HepG2 (cell line): ENCODE measurements at places on chromosomes 11 and 22. TPM values are rescaled to one million over a fixed set of nuclear protein-coding genes. Genes with fewer than 3 reads are reported as not detected.
A peak's percentile ranks its signal among the peaks of the same experiment; 100 is the strongest.

DNA sequence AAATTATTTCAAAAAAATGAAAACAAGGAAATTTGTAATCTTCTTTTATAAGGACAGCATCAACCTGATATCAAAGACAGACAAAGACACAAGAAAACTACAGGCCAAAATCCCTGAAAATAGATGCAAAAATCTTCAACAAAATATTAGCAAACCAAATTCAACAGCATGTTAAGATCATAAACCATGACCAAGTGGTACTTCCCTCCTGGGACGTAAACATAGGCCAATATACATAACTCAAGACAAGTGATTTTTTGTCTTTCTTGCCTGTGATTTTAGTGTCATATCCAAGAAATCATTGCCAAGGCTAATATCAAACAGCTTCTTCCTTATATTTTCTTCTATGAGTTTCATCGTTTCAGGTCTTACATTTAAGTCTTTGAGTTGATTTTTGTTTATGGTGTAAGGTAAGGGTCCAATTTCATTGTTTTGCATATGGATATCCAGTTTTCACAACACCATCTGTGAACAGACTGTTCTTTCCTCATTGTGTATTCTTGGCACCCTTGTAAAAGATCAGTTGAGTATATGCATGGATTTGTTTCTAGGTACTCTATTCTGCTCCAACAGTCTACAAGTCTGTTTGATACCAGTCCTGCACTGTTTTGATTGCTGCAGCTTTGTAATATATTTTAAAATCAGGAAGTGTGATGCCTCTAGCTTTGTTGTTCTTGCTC is 50.0 kb downstream of the SBF2 start:
- no peak overlapping the region for H3K27ac ChIP-seq
- DNase-seq: no peak
- H3K27me3 ChIP-seq: no peaks in the 10 kb centered on the region
- H3K36me3 ChIP-seq: no peaks in the 10 kb centered on the region

- no peak overlapping the region for H3K27ac ChIP-seq
- no peaks in the 10 kb centered on the region for H3K4me1 ChIP-seq
- no peaks in the 10 kb centered on the region for H3K36me3 ChIP-seq
- H3K4me3 ChIP-seq: no peak overlapping the region
- DNase-seq: no peak
- no peaks in the 10 kb centered on the region for H3K27me3 ChIP-seq
These were observed 98.2 kb downstream of the MSANTD4 start for GRCh38 chr11:105923807-105924206.

DNA sequence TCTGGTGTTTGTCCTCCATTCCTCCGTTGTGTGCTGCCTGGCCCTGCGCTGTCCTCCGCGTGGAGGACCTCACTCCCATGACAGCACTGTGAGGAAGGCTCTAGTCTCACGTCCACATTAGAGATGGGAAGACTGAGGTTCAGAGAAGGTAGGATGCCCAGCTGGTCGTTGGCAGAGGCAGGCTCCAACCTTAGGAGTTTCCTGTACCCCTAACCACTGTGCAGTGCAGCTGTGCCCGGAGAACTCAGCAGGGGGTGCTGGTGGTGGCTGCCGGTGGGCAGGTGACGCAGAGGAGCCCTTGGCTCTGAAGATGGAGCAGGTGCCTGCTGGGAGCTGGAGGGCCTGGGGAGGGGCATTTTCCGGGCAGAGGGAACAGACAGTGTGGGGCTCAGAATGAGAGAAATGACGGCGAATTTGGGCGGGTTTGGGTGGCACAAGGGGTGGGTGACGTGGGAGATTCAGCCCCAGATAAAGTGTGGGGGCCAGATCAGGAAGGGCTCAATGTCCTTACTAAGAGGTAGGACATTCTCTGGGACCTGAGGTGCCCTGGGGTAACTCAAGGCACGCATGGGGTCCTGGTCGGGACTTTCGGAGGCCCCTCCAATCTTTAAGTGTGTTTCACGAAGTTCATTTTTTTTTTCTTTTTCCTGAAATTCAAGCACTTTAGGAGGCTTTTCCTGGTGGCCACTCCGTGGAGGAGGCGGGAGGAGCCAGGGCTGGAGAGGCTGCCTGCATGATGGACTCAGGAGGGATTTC is 535.0 kb downstream of the TBC1D22A start:
- no peak overlapping the region for H3K4me3 ChIP-seq
- no peak for DNase-seq
- H3K36me3 ChIP-seq: no peaks in the 10 kb centered on the region
- H3K4me1 ChIP-seq: no peaks in the 10 kb centered on the region
- H3K27ac ChIP-seq: no peak overlapping the region

DNA sequence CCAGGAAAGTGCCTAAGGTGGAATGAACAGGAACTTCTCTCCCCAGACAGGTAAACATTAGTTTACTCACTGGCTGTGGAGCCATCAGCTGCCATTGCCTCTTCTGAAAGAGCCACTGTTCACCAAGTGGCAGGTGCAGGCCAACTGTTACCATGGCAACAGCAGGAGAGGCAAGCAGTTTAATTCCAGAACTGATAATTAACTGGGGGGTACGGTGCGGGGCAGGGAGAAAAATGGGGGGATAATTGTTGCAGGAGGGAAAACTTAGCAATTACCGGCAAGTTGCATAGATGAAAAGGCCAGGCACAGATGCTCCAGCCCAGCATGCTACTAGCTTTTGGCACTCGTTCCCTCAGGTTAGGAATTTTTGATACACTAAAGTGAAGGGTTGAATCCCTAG is 85.1 kb downstream of the TRIM44 start:
- DNase-seq: no peak
- H3K4me1 ChIP-seq: peaks cover 26% of the 10 kb centered on the region
- no peaks in the 10 kb centered on the region for H3K27me3 ChIP-seq
- H3K27ac ChIP-seq: no peak overlapping the region

- DNase-seq: no peak
- no peak overlapping the region for H3K4me3 ChIP-seq
- H3K4me1 ChIP-seq: no peaks in the 10 kb centered on the region
- H3K27ac ChIP-seq: no peak overlapping the region
- H3K27me3 ChIP-seq: no peaks in the 10 kb centered on the region; the same call in 1 of the 2 replicates
These were observed 486.4 kb upstream of the ISX start for GRCh38 chr22:34579519-34579918.

- H3K36me3 ChIP-seq: no peaks in the 10 kb centered on the region
- no peak for DNase-seq
- no peak overlapping the region for H3K27ac ChIP-seq
- H3K4me1 ChIP-seq: no peaks in the 10 kb centered on the region
- no peak overlapping the region for H3K4me3 ChIP-seq
- no peaks in the 10 kb centered on the region for H3K27me3 ChIP-seq
These were observed 295.6 kb downstream of the CASP12 start for GRCh38 chr11:104602643-104603042.

GRCh38 chr11:13030857-13031256 is 21.7 kb downstream of the RASSF10 start:
- no peaks in the 10 kb centered on the region; the same call in none of the 2 replicates for H3K27me3 ChIP-seq
- H3K4me1 ChIP-seq: peaks cover 16% of the 10 kb centered on the region
- no peak overlapping the region for H3K27ac ChIP-seq
- H3K36me3 ChIP-seq: no peaks in the 10 kb centered on the region
- H3K4me3 ChIP-seq: no peak overlapping the region
- DNase-seq: peak; percentile 14

- no peak for DNase-seq
- H3K4me1 ChIP-seq: peaks cover 25% of the 10 kb centered on the region
- no peaks in the 10 kb centered on the region for H3K36me3 ChIP-seq
- no peak overlapping the region for H3K4me3 ChIP-seq
- no peak overlapping the region for H3K27ac ChIP-seq
- no peaks in the 10 kb centered on the region for H3K27me3 ChIP-seq
These were observed 20.4 kb downstream of the TUG1 start for GRCh38 chr22:30989474-30989873.

DNA sequence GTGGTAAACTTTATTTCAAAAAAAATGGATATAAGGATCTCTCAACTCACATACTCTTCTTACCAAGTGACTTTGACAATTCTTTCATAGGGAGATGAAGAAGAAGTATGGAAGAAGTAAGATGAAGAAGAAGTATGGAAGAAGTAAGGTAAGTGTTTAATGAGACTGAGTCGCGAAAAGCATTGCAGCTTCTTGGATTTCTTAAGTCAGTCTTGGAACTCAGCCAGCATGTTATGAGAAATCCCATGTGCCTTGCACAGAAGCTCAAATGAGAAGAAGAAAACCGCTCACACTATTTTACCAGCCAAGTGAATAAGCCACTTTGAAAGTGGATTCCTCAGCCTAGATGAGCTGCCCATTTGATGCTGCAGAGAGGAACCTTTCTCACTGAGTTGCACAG is 332.0 kb upstream of the CCDC179 start:
- no peaks in the 10 kb centered on the region for H3K36me3 ChIP-seq
- H3K27ac ChIP-seq: no peak overlapping the region
- no peaks in the 10 kb centered on the region for H3K27me3 ChIP-seq
- H3K4me3 ChIP-seq: no peak overlapping the region
- no peak for DNase-seq

Gene CHID1
- total RNA-seq: 39.6 and 65.1 TPM in 2 replicates

Gene ASCL2
- 0.07 TPM in 1 of 2 replicates, not detected in the other for total RNA-seq

Gene APOBEC3H
- 0.31 and 1.0 TPM in 2 replicates for total RNA-seq

Gene DLG2
- 1.0 and 1.1 TPM in 2 replicates for total RNA-seq

Gene RIN1
- total RNA-seq: 3.9 and 4.1 TPM in 2 replicates

Gene SPA17
- total RNA-seq: 8.4 and 12.7 TPM in 2 replicates
